ENCODE measurements at places on chromosomes 4 and X.
A peak's percentile ranks its signal among the peaks of the same experiment; 100 is the strongest.

GRCh38 chr4:179467878-179468277, 2025.6 kb upstream of the AGA start:
- no peak for DNase-seq

- DNase-seq, result peak; percentile 96
Observed at GRCh38 chr4:25727711-25728493, 72.3 kb downstream of the SLC34A2 start.

- DNase-seq, result no peak
Observed at GRCh38 chr4:143623896-143624295, 76.6 kb downstream of the FREM3 start.

- no peak for DNase-seq
Observed at GRCh38 chr4:138978600-138978999, 37.0 kb upstream of the NOCT start.

DNA sequence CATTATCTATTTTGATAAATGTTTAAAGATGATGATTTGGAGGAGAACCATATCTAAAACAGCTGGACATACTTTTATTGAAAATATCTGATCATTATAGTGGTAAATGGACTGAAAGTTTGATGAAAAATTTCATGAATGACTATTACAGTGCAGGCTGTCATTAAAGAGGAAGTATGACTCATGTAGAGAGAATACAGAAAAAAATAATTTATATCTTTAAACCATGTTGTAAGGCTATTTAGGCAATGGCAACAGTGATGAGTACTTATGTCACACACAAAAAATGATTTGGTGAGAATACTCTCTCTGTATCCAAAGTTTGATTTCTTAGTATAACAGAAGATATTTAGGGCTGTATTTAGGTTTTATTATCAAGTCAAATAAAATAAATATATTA, 3.9 kb upstream of the GLRB start:
- no peak for DNase-seq

- DNase-seq, result no peak
Observed at GRCh38 chr4:6063684-6064083, 45.5 kb upstream of the C4orf50 start.

GRCh38 chr4:157992038-157992705, 180.7 kb downstream of the GASK1B start:
- DNase-seq, result no peak

- DNase-seq, result no peak
Observed at GRCh38 chrX:67524950-67525691, 18.7 kb upstream of the AR start.

GRCh38 chrX:104745152-104745551, 179.2 kb downstream of the IL1RAPL2 start:
- DNase-seq, result no peak

DNA sequence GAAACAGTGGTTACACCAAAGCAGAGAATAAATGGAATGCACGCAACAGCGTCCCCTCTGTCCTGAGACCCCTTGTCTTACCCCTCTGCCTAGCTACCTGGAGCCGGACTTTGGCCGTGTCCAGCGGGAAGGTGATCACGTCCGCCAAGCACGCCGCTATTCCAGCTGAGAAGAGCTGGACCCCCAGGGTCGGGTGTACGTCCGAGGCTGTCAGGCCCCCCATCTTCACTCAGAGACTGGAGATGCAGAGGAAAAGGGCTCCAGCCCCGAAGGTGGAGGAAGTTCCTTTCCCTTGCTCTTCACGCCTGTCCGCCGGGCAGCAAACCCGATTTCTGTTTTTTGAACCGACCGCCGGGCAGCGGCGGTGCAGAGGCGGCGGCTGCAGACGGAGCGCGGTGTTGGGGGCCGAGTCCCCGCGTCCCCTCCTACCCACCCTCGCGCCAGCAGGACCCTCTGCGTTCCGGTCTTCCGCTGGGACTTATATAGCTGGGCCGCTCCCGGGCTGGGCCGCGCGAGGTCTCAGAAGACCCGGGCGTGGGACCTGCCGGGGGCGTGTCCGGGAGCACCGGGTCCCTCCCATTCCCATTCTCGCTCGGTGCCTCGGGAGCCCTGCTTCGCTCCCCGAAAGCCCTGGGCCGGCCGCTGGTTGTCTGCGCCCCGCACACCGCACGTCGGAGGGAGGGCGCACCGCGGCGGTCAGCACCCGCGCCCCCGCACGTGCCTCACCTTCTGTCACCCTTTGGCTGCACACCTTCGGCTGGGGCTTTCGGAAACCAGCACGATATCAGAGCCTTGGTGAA, at the start of gene UCP1:
Gene UCP1 (minus strand): TSS at position 455 of the 800 bp plus-strand sequence. CDS start 232 bp downstream, at position 223.
- no peak for DNase-seq

- no peak for DNase-seq
Observed at GRCh38 chr4:187547316-187547715, 448.3 kb upstream of the ZFP42 start.

DNA sequence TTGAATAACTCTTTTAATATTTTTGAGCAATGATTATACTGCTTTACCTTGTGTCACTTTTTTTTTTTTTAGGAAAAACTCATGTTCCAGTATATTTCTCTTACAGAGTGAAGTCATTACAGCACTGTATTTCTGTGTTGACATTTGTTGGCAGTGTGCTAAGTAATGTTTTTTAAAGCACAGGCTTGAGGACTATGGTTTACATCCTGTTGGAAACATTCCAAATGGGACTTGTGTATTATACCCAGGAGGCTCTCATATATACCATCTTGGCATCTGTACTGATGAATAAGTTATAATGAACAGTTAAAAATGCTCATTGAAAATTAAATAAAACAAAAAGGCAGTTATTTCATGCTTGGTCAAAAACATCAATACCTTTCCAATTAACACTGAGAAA, 33.8 kb downstream of the CEP44 start:
- DNase-seq, result no peak

DNA sequence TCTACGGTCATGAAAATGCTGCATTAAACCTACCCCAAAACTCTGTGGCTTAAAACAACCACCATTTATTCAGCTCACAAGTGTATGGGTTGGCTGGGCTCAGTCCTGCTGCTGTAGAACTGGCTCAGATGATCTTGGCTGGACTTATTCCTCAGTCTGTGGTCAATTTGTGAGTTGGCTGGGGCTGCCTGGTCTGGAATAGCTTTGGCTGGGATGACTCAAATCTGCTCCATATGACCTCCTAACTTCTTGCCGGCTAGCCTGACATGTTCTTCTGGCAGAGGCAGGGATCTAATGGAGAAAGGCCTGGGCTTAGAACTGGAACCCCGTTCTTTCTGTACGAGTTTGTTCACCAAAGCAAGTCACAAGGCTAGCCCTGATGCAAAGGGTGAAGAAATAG, 71.7 kb downstream of the CFAP299 start:
- DNase-seq, result no peak

DNA sequence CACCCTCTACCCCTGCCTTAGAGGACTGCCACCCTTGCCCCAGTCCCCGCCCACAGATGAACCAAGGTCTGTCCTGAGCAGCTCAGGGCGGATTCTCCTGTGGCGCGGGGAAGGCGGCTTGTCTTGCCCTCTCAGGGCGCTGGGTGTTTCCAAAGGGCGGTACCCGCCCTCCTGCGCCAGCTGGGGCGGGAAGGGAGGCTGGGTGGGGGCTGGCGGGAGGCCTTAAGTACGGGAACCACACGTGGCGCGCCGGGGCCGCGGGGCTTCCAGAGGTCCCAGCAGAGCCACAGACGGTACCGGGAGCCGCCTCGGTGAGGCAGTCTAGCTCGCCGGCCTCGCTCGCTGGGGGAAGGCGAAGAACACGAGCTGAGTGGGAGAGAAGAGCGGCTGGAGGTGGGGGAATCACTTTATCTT, 361.1 kb downstream of the MID1IP1 start:
- no peak for DNase-seq

DNA sequence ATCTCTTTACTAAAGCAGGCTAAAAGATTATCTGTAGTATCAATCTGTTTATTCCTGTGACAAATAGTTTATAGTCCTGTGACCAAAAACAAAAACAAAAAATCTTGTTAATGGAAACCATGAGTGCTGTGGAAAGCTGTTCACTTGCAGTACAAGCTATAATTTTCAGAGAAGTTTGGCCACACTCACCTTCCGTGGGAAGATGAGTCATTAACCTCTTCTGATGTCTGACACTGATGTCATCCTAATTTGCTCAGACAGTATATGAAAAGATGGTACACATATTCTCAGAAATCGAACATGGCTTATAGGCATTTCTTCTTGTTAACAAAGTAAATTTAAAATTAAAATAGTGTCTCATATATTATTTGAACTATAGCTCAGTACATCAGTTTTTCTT, 19.9 kb upstream of the ENPP6 start:
- no peak for DNase-seq

DNA sequence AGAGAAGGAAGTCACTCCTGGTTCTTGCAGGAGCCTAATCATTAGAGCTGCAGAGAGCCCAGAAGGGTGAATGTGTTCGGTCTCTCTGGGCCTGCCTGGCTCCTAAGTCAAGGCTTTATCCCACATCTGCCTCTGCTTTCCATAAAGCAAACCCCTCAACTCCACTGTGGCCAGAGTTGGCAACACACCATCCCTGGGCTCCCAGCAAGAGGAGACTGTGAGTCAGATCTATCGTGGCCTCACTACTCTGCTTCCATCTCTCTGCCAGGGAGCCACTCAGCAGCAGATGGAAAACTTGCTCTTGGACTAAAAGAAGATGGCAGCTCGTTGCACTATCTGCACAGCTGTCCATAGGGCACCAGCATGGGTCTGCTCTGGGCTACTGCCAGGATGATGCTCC, 348.2 kb downstream of the FBXW7 start:
- DNase-seq, result no peak

GRCh38 chrX:40199704-40200103, 101.9 kb upstream of the BCOR start:
- no peak for DNase-seq
